IPS-NIHi11 (cell line): ENCODE measurements at places on chromosomes 7 and 10.

- peak; percentile 62 for DNase-seq
Observed at GRCh38 chr10:91251430-91252056, 31.1 kb downstream of the PCGF5 start.

- no peak for DNase-seq
Observed at GRCh38 chr10:18221123-18221522, 80.9 kb downstream of the CACNB2 start.

DNA sequence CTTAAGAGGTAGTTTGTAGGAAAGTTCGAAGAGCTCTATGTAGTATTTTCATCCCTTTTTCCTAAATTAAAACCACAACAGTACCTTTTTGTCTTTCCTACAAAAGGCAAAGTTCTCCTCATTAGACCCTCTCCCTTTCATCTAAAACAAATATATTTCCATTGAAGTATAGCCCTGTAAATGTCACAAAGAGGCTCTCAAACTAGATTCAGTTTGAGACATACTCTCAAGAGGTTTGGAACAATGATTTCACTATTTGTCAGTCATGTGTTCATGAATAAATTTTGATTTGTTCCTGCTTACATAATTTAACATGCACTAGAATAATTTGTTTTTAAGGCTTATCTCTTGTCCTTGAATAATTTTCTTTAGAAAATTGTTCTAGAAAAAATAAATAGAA lies 12.2 kb downstream of the TAS2R16 start:
- DNase-seq: no peak

DNA sequence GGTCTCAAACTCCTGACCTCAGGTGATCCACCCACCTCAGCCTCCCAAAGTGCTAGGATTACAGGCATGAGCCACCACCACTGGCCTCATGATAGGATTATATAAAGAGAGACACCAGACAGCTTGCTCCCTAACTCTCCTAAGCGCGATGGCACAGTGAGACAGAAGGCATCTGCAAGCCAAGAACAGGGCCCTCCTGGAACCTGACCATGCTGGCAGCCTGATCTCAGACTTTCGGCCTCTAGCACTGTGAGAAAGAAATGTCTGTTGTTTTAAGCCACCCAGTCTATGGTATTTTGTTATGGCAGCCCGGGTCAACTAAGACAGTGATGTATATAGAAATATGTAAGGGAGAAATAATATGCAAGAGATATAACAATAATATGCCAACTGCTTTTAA lies 51.2 kb downstream of the SRPK2 start:
- DNase-seq: no peak

- DNase-seq: no peak
Observed at GRCh38 chr10:13973742-13974141, 357.0 kb downstream of the FRMD4A start.

DNA sequence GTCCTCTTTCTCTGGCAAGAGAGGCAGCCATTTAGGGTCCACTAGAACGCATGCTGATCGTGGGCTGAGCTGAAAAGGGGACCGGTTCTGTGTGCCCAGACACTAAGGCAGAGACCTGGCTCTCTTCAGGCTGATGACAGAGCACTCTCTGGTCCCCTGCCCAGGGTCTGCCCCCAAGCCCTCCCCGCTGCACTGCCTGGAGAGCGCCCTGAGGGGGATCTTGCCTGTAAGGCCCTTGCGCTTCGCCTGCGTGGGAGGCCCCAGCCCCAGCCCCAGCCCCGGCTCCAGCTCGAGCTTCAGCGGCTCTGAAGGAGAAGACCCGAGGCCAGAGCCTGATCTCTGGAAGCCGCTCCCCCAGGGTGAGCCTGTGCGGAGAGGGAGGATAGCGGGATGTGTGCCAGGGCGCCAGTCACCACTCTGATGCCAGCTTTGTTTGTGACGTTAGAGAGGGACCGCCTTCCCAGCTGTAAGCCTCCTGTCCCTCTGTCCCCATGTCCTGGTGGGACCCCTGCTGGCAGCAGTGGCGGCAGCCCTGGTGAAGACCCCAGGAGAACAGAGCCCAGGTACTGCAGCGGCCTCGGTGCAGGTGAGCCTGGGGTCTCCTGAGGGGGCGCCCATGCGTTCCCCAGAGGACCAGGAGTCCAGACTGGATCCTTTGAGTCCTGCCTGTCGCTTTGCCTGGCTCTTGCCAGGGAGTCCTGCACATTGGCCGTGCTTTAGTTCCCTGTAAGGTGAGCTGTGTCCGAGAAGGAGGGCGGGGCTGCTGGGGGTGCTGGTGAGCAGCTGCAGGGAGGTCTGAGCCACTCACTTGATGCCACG lies 43.2 kb downstream of the ZNF467 start:
- DNase-seq: no peak

GRCh38 chr7:76074972-76075370 lies 27.1 kb downstream of the MDH2 start:
- DNase-seq: no peak

DNA sequence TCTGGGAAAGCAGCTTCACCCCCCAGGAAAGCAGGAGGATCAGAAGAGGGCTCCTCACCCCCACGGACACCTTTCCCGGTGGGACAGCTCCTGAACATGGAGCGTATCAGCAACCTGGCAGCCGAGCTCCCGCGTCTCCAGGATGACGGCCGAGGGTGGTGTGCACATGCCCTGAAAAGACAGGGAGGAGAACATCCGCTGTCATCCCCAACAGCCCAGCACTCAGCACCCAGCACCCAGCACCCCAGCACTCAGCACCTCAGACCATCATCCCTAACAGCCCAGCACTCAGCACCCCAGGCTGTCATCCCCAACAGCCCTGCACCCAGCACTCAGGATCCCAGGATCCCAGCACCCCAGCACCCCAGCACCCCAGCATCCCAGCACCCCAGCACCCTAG lies 3.9 kb upstream of the CFAP46 start:
- DNase-seq: no peak

GRCh38 chr7:135845415-135846075 lies 96.9 kb upstream of the FAM180A start:
- no peak for DNase-seq

- no peak for DNase-seq
Observed at GRCh38 chr7:11261470-11261869, 287.8 kb downstream of the PHF14 start.

DNA sequence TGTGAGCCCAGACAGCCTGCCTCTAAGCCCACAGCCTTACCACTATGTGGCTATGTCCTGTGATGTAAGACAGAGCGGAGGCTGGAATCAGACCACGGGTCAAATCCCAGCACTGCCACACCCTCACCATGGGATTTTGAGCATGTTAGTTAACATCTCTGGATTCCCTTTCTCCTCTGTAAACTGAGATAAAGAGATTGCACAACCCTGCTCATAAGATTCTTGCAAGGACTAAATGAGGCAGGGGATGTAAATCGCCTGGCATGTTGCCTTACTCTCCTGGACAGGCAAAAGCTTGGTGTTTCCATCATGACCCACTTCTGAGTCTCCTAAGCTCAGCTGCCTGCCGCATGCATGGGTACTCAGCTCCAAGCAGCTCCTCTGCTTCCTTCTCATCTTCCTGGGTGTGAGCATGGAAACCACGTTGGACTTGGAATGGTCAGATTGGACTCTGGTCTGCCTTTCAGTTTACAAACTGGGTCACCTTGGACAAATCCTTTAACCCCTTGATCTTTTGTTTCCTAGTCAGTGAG lies 41.3 kb upstream of the MTURN start:
- no peak for DNase-seq

GRCh38 chr7:105187302-105188169 lies 173.5 kb downstream of the KMT2E start:
- DNase-seq: no peak

DNA sequence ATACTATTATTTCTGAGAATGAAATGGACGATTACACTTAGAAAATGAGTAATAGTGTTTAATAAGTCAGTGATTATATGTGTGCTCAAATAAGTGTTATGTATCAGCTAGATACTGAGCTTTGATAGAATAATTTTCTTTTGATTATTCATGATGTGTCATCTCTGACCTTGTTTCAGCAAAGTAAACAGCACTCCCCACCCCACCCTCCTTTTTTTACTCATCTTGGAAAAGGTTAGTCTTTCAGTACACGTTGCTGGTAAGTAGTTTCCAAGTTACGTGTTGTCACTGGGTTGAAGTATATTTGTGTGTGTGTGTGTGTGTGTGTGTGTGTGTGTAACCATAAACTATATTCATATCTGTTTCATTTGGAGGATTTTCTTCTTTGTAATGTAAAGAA lies 84.1 kb downstream of the GNAI1 start:
- no peak for DNase-seq

DNA sequence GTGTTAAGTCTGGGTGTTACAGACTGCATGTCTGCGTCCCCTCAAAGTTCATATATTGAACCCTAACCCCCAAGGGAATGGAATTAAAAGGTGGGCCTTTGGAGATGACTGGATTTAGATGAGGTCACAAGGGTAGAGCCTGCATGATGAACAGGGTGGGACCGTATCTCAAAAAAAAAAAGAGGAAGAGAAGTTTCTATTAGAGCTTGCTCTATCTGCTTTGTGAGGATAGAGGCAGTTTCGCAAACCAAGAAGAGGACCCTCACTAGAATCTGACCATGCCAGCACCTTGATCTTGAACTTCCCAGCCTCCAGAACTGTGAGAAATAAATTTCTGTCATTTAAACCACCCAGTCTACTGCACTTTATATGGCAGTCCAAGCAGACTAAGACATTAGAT lies 1.4 kb downstream of the KIN start:
- DNase-seq: no peak
